Karpas-422 (cell line): ENCODE measurements at places on chromosomes 3 and 15.
A peak's percentile ranks its signal among the peaks of the same experiment; 100 is the strongest.

GRCh38 chr3:195869413-195870001 lies 38.8 kb downstream of the TNK2 start:
- H3K27ac ChIP-seq: no peak overlapping the region
- H3K4me1 ChIP-seq: no peaks in the 10 kb centered on the region
- no peak overlapping the region for H3K4me3 ChIP-seq
- no peaks in the 10 kb centered on the region for H3K36me3 ChIP-seq
- DNase-seq: no peak

DNA sequence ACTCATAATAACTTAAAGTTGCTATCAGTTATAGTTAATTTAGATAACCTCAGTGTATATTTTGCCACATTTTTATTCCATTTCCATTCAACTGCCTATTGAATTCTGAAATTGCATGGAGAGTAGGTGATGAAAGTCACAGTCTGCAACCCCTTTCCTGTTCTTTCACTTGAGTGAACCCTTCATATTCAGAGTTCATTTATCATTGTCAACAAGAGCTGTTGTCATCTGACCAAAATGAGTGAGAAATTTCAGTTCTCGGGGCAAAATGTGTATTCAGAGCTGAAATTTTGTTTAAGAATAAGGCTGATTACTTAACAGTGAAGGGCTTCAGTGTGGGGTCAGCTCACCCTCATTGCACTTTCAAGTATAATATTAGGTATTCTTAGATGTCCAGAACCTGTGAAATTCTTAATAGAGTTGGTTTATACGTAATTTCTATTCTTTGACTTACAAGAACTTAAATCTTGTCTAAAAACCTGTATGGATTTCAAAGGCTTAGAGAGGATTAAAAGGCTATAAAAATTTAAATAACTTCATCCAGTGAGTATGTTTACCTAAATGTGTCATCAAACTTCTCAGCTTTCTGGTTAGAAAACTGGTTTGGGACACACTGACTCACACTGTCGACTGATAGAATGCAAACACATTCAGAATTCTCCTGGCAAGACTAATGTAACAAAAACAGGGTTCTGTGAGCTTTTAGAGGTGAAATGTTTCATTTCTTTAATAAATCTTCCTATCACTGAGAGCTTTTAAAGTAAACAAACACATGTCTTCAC lies 92.2 kb downstream of the CMSS1 start:
- no peak for DNase-seq
- no peak overlapping the region for H3K4me3 ChIP-seq
- H3K4me1 ChIP-seq: no peaks in the 10 kb centered on the region
- H3K36me3 ChIP-seq: no peaks in the 10 kb centered on the region
- H3K27me3 ChIP-seq: no peaks in the 10 kb centered on the region

- peak overlapping the region; percentile 42; the same call in 1 of the 2 replicates for H3K4me3 ChIP-seq
- H3K4me1 ChIP-seq: peaks cover 50% of the 10 kb centered on the region
- peak overlapping the region; percentile 68 for H3K27ac ChIP-seq
- H3K27me3 ChIP-seq: no peaks in the 10 kb centered on the region
- peak; percentile 83 for DNase-seq
Measured at GRCh38 chr15:45795440-45796069, 160.7 kb downstream of the SQOR start.

DNA sequence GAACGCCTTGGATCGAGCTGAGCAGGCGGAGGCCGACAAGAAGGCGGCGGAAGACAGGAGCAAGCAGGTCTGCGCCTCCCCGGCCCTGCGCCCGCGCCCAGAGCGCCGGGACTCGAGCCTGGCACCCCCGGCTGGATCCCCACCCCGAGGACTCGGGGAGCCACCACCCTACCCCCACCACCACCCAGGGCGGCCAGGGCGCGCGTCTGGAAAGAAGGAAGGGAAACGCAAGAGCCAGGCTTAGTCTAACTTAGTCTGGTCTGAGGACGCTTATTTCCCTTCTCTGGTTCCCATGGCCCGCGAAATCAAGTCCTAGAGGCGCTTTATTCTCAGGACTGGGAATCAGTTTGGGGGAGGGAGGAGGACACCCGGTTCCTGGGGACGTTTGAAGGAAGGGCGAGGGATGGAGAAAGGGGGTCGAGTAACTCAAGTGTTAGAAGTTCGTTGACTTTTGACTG lies 359 bp downstream of the TPM1 start:
- H3K27me3 ChIP-seq: no peaks in the 10 kb centered on the region
- no peak overlapping the region for H3K27ac ChIP-seq
- no peak for DNase-seq
- peaks cover 5% of the 10 kb centered on the region; the same call in 1 of the 2 replicates for H3K4me1 ChIP-seq
- H3K4me3 ChIP-seq: no peak overlapping the region

- no peak overlapping the region for H3K4me3 ChIP-seq
- H3K27me3 ChIP-seq: no peaks in the 10 kb centered on the region
- no peaks in the 10 kb centered on the region for H3K4me1 ChIP-seq
- H3K36me3 ChIP-seq: no peaks in the 10 kb centered on the region
Measured at GRCh38 chr3:122942937-122943827, 84.4 kb downstream of the SEMA5B start.

GRCh38 chr15:73888224-73889041 lies 15.1 kb downstream of the TBC1D21 start:
- no peak overlapping the region for H3K4me3 ChIP-seq
- DNase-seq: no peak
- no peaks in the 10 kb centered on the region for H3K4me1 ChIP-seq
- no peaks in the 10 kb centered on the region for H3K36me3 ChIP-seq
- H3K27ac ChIP-seq: no peak overlapping the region
- H3K27me3 ChIP-seq: no peaks in the 10 kb centered on the region

- H3K27me3 ChIP-seq: no peaks in the 10 kb centered on the region
- peaks cover 51% of the 10 kb centered on the region for H3K36me3 ChIP-seq
- no peak overlapping the region for H3K27ac ChIP-seq
- no peak for DNase-seq
Measured at GRCh38 chr15:65476903-65477302, 40.6 kb downstream of the DPP8 start.
